ENCODE measurements at places on chromosomes 3 and 15. TPM values are rescaled to one million over a fixed set of nuclear protein-coding genes. Genes with fewer than 3 reads are reported as not detected.

The GOLGA6D gene
- polyA plus RNA-seq = not detected

DNA sequence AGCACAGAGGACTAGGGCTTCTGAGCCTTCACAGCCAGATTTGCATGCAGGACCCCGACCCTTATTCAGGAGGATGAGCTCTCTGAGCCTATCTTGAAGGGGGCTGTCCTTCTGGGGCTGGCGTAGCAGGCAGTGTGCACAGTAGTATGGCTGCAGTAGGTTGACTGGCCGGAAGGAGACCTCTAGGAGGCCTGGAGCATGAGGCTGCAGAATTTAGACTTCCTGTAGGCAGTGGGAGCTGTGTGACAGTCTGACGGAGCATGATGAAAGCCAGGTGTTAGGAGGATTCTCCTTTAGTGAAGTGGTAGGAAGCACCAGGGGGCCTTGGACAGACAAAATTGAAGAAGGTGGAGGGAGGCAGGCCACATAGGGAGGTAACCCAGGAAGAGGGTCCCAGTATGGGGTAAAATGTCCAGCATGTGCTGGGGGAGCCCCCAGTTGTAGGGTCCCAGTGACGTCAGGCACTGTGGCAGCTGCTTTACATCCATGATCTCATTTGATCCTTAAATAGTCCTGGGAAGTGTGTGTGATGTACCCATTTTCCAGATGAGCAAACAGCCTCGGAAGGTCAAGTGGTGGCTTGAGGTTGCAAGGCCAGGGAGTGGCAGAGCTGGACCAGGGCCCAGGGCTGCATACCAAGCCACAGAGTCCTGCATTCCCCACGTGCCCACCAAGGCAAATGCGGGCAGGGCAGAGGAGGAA lies 36.1 kb downstream of the SPSB4 start:
- no peak overlapping the region for H3K4me3 ChIP-seq
- H3K27me3 ChIP-seq = no peaks in the 10 kb centered on the region
- no peaks in the 10 kb centered on the region for H3K36me3 ChIP-seq
- no peaks in the 10 kb centered on the region for H3K4me1 ChIP-seq
- H3K27ac ChIP-seq = no peak overlapping the region

- H3K4me1 ChIP-seq = peaks cover 5% of the 10 kb centered on the region
- no peaks in the 10 kb centered on the region for H3K27me3 ChIP-seq
- H3K27ac ChIP-seq = peak overlapping the region; percentile 21
- no peak overlapping the region for H3K4me3 ChIP-seq
- peaks cover 2% of the 10 kb centered on the region for H3K36me3 ChIP-seq
These were observed 24.2 kb downstream of the NPTN start for GRCh38 chr15:73608941-73609340.

- no peak for DNase-seq
- H3K27ac ChIP-seq = no peak overlapping the region
- H3K36me3 ChIP-seq = no peaks in the 10 kb centered on the region
- H3K4me3 ChIP-seq = no peak overlapping the region
- no peaks in the 10 kb centered on the region for H3K27me3 ChIP-seq
These were observed 303.9 kb upstream of the SLCO3A1 start for GRCh38 chr15:91549581-91549980.

The GOLGA6A gene
- not detected for polyA plus RNA-seq

DNA sequence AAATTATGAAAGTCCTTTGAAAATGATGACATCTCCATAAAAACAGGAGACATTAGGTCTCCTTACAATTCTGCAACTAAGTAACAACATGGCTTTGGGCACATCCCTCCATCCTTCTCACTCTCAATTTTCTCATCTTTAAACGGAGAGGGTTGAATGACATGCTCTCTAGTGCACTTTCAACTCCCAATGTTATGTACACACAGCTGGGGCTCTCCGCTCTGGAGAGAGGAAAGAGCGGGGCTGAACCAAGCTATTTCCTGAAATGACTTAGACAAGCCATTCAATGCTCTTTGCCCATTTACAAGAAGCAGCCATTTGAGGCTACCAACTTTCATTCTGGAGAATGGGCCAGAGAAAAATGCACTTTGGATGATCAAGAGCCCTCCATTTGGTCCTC lies 144.2 kb upstream of the BNIP2 start:
- no peak for DNase-seq
- no peaks in the 10 kb centered on the region for H3K36me3 ChIP-seq
- no peak overlapping the region for H3K27ac ChIP-seq
- H3K4me1 ChIP-seq = no peaks in the 10 kb centered on the region
- no peak overlapping the region for H3K4me3 ChIP-seq

DNA sequence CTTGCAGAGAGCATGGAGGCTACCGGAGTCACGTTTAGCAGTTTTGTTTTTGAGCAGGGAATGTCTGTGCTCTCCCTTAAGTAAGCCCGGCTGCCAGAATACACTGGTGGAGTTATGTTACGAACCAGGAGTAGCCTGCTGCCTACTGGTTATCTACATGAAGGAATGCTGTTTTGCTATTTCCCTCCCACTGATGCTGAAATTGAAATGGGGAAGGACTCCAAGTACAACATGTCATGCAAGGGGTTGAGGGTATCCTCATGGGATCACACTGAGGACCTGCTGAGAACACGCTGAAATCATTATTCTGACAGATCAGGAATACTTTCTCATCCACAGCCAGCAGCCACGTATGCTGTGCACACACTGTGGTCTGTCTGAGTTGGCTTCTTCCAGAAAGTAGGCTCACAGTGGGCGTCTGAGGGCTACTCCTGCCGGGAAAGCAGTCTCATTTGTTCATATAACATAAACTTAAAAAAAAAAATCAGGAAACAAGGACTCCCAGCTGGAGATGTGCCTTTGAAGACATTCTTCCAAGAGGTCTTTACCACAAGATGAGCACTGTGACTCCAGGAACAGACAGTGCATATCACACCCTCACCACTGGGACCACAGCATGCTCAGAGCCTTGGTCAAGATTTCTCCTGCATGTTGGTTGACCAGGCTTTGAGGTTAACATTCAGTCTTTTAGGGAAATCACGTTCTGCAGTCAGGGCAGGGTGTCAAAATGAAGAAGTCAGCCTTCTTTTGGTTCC lies 300.4 kb upstream of the RASGRP1 start:
- H3K27me3 ChIP-seq = no peaks in the 10 kb centered on the region
- no peaks in the 10 kb centered on the region for H3K36me3 ChIP-seq
- H3K4me3 ChIP-seq = no peak overlapping the region
- H3K27ac ChIP-seq = no peak overlapping the region
- no peaks in the 10 kb centered on the region for H3K4me1 ChIP-seq

The PRR23B gene
- not detected for polyA plus RNA-seq

DNA sequence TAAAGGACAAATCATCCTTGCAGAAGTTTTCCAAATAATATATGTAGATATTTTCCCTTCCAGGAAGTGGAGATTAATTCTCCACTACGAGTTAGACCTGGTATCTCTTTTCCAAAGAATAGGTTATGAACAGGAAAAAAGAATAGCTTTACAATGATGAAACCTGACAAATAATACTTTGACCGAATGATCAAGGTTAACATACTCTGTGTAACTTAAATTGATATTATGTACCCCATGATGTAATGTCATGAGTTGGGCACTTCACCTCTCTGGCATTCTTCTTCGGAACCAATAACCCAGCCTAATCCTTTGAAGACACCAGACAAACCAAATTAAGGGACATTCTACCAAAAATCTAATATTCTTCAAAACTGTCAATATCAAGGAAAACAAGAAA lies 48.7 kb upstream of the CNTN3 start:
- DNase-seq = no peak
- H3K36me3 ChIP-seq = no peaks in the 10 kb centered on the region
- H3K27ac ChIP-seq = no peak overlapping the region
- H3K4me1 ChIP-seq = no peaks in the 10 kb centered on the region

The B4GALT4 gene
- polyA plus RNA-seq = 35.4 TPM

The FBXW12 gene
- not detected for polyA plus RNA-seq

DNA sequence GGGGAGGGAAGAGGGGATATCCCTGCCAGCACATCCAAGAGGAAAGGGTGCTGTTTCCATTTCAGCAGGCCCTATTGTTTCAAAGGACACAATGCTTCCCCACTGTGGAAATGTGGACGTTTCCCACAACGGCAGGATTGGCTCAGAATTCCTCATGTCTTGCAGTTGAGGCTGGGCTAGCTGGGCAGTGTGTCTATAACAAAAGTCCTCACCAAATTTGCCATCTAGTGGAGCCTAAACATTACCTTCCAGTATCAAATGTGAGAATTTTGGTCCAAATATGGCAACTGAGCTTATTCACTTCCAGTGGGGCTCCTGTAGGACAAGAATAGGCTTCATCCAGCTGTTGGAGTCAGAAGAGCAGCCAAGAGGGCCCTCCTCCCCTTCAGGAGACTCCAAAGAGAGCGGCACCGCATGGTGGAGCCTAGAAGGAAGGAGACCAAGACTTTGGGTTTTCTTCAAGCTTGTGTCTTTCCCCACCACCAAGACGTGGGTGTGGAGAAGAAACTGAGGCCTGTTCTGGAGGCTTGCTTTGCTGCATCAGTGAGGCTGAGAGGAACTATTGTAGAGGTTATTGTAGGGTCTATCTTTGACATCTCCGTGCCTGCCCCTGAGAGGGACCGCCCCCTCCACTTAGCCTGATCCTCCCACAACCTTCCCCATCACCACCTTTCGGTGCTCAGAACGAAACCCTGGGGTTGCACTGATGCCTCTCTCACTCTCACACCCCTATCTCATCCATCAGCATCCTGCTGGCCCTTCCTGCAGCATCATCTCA lies 45.3 kb upstream of the SLCO2A1 start:
- H3K4me1 ChIP-seq = no peaks in the 10 kb centered on the region
- H3K27ac ChIP-seq = no peak overlapping the region
- no peak overlapping the region for H3K4me3 ChIP-seq
- H3K27me3 ChIP-seq = no peaks in the 10 kb centered on the region
- no peak for DNase-seq

The SEMA3B gene
- 144 TPM for polyA plus RNA-seq

The TMEM43 gene
- polyA plus RNA-seq = 15.0 TPM

- no peaks in the 10 kb centered on the region for H3K36me3 ChIP-seq
- H3K27me3 ChIP-seq = no peaks in the 10 kb centered on the region
- no peak overlapping the region for H3K4me3 ChIP-seq
- no peak overlapping the region for H3K27ac ChIP-seq
These were observed 393.3 kb downstream of the TIGIT start for GRCh38 chr3:114687151-114687550.

The GSK3B gene
- polyA plus RNA-seq = 13.5 TPM

- no peak overlapping the region for H3K27ac ChIP-seq
- H3K4me1 ChIP-seq = no peaks in the 10 kb centered on the region
- no peaks in the 10 kb centered on the region for H3K27me3 ChIP-seq
- H3K36me3 ChIP-seq = no peaks in the 10 kb centered on the region
- no peak overlapping the region for H3K4me3 ChIP-seq
These were observed 385.9 kb upstream of the BCHE start for GRCh38 chr3:166223120-166223519.

DNA sequence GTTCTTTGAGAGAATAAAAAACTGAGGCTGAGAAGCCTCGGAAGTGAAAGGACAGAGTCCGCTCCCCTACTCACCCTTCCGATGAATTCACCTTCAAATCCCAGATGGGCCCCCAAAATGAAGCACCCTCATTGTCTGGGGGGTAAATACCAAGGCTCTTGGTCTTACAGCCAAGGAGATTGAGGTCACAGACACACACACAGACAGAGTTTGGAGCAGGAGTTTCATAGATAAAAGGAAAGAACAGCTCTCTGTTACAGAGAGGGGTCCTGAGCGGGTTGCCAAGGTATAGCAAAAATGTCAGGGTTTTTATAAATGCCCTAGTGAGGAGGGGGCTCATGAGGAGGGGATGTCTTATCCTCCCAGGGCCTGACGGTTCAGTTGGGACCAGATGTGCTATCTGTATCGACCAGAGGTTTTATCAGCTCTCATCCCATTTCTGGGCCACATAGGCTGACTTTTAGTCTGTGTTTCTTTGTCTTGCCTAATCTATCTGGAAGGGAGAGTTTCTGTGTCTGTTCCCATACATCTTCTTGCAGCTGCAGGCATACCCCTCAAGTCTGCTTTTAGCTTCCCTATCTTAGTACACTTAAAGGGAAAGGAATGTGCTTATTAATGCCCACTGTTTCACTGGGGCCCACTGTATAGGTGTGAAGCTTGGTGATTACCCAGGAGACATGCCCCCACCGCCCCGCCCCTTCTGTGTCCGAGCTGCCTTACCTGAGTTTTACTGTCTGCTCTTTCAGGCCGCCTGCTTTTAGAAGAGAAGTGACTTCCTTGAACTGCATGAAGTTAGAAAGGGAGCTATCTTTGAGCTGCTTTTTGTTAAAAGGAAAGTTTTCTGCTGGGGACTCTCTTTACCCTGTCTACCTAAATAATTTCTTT lies 66.8 kb upstream of the ATP11B start:
- no peaks in the 10 kb centered on the region for H3K36me3 ChIP-seq
- no peaks in the 10 kb centered on the region for H3K4me1 ChIP-seq
- DNase-seq = no peak
- H3K4me3 ChIP-seq = no peak overlapping the region

The CP gene
- 1.8 TPM for polyA plus RNA-seq

GRCh38 chr3:176619833-176620232 lies 577.4 kb downstream of the TBL1XR1 start:
- H3K27ac ChIP-seq = no peak overlapping the region
- no peaks in the 10 kb centered on the region for H3K4me1 ChIP-seq
- no peaks in the 10 kb centered on the region for H3K36me3 ChIP-seq
- H3K27me3 ChIP-seq = no peaks in the 10 kb centered on the region
- no peak overlapping the region for H3K4me3 ChIP-seq

All from small intestine (tissue), 16 donors.